ENCODE measurements at places on chromosomes 3 and 15. TPM values are rescaled to one million over a fixed set of nuclear protein-coding genes. Genes with fewer than 3 reads are reported as not detected.

DNA sequence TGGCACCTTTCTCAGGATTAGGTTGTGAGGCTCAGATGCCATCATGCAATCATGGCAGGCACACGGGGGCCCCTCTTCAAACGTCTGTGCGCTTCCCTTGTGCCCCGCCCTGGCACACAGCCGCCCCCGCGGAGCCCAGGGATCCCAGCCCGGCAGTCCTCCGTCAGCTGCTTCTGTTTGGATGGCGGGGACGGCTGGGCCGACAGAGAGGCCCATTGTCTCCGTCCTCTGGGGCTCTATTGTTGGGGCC is 849 bp upstream of the HDAC11 start:
- DNase-seq = peak; percentile 71

DNA sequence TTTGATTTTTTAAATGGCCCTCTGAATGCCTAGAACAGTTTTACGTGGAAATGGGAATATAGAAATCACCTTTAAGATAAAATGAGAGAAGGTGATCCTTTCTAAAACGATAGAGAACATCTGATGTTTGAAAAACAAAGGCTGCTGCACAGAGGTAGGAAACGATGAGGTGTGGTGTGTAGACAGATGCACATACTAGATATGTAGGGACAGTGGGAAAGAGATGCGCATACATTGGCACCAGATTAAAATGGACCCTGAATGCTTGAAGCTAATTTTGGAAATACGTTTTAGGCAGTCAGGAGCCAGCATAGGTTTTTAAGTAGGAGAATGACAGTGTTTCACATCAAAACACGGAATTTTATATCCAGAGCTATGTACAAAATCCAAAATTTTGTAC is 29.0 kb downstream of the MAP6D1 start:
- no peak for DNase-seq

GRCh38 chr15:58200739-58201138 is 62.6 kb downstream of the AQP9 start:
- no peak for DNase-seq

- DNase-seq = no peak
Measured at GRCh38 chr15:101042320-101042719, 123.2 kb downstream of the LRRK1 start.

GRCh38 chr3:78174821-78175220 is 1134.9 kb downstream of the ROBO2 start:
- DNase-seq = no peak

DNA sequence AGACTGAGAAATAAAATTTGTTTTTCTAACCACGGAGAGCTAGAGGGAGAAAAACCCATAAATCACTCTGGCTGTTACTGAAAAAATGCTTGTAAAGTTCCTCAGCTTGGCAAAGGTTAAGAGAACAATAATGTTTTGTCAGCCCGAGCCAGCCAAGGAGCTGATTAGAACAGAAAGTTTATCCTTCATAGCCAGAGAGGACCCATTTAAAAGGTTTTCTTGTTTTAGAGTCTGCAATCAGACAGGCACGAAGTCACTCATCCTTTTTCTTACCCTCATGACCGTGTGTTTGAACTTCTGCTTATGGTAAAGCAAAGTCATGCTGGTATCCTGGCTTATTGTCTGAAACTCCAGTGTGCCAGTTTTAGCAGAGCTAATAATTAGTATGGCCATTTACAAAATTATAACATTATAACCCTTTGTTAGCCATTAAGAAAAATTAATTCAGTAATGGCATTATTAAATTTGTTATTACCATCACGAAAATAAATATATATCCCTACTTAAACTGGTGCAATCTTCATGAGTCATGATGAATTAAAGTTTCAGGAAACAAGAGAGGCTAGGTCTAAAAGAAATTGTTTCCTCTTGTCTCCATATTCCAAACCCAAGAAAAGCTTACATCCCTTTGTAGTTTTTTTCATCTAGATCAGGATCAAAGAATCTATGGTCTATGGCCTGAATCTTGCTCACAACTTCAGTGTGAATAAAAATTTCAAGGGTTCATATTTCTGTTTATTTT is 13.5 kb upstream of the STXBP5L start:
- DNase-seq = no peak

DNA sequence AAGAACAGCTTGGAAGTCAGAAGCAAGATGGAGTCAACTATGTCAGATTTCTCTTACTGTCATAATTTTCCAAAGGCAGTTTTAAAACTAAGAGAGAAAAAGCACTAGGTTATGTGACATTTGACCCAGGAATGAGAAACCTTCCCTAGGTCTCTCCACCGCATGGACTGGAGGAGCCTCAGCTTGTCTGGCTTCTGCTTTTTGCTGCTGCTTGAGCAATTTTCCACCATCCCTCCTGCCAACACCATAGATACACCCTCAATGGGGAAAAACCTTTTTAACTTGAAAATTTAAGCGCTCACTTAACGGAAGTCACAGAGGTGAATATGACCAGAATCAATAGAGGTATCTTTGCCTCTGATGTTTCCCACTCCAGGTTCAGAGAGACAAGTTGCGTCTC is 17.8 kb upstream of the IREB2 start:
- no peak for DNase-seq

GRCh38 chr15:78321786-78322185 is 18.4 kb upstream of the CRABP1 start:
- DNase-seq = no peak

DNA sequence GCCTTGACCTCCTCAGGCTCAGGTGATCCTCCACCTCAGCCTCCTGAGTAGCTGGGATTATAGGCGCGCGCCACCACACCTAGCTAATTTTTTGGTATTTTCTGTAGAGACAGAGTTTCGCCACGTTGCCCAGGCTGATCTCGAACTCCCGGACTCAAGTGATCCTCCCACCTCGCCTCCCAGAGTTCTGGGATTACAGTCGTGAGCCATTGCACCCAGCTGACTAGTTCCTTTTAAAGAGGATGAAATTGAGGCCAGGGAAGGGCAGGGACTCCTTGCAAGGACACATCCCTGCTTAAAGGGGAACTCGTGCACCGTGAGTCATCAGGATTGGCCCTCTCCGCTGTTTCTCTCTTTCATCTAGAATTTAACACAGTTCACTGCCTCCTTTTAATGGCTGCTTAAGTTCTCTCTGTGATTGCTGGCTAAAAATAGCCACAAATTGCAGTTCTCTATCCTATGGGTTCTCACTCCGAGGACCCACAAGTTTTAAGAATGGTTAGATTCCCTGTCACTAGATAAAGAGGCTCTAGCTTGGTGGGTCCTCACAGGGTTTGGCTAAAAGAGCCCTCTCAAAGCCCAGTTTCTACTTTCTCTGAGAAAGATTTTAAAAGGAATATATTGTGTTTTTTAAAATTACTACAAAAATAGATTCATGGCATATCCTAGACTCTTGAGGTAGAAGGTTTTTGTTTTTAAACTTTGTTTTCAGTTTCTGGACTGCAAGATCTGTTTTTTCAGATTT is 1.4 kb downstream of the CRTAP start:
- DNase-seq = peak; percentile 26

TRAT1 gene
- total RNA-seq = not detected

SLC22A14 gene
- total RNA-seq = not detected

TM4SF18 gene
- total RNA-seq = 1.0 TPM

GOLGA6L9 gene
- total RNA-seq = 12.7 TPM

ISLR gene
- total RNA-seq = not detected

CCDC54 gene
- total RNA-seq = not detected

LSAMP gene
- total RNA-seq = 2.0 TPM

RTP1 gene
- total RNA-seq = 5.9 TPM

P2RY1 gene
- 59.8 TPM for total RNA-seq

Data from GM23338 (cell line).